ENCODE measurements at places on chromosomes 12 and 14.

DNA sequence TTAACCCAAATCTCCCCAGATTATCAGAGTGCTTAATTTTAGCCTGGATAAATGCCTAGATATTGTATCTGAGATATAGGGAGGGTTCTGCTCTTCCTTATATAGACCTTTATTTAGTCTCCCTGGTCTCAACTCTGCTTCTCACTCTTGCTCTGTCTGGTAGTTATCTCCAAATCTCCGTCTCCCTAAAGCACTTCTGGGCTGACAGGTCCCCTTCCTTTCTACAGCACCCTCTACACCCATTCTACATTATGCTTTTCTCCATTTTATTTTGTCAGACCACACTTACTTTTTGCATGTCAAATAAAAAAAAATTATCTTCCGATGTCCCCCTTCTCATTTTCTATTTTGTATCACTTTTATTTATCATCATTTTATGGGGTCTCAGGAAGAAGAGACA, 2.0 kb upstream of the ERC1 start:
- no peak for DNase-seq

DNA sequence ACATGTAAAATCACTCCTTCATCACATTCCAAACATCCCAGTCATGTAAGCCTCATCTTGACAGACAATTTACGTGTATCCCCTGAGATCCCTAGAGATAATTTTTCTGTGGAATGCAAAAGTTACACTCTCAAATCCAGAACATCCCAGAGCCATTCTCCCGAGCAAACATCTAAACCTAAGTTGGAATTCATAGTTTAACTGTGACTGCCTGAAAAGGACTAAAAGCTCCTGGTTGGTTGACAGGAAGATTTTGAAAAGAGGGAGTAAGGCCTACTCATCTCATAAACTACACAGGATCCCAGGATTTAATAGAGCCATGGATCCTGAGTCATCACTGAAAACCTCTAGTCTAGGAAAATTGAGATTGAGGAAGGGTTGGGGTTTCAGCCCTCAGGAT, 123.6 kb downstream of the SCN8A start:
- DNase-seq: no peak

DNA sequence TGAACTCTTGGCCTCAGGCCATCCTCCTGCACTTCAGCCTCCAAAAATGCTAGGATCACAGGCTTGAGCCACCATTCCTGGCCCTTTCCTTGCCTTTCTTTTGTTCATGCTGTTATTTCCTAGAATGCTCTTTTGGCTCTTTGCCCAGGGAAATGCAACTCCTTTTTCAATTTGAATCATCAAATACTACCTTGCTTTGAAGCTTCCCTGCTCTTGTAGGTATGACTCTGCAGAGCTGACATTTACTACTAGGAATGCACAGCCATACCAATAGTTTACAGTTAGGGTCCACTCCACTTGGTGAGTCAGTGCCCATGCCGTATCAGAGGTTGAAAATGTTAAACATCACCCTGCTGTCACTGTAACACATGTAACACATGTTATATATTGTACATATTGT, 107.0 kb upstream of the CRY1 start:
- no peak for DNase-seq

GRCh38 chr14:103472939-103473338, 49.7 kb downstream of the CKB start:
- DNase-seq: no peak

DNA sequence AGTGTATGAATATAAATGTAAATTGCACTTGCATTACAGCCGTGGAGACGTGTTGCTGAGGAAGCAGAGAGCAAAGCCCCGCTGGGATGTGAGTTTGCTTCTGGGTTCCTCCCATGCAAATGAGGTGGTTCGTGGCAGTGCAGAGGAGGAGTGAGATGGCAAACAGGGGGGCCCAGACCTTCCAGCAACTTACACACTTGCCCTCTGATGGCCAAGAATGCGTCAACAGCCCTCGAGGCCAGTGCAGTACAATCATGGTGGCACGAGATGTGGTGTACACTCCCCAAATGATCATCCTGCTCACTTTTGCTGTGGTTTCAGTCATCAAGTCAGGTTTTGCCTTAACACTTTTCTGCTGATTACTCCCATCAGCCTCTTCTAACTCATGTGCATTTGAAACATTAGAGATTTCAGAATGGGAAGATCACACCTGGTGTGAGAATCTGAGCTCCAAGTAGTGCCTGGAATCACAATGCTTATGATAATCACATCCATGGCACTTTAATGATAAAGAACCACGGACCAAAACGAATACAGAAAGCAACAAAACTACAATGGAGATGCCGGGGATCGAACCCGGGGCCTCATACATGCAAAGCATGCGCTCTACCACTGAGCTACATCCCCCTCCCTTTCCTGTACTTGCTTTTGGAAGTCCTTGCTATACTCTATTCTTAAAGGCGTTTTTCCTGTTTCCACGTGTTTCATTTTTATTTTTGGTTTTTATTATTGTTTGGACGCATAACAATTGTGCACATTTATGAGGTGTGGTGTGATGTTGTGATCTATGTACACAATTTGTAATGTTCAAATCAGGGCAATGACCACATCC, 7.0 kb upstream of the UBC start:
- no peak for DNase-seq

DNA sequence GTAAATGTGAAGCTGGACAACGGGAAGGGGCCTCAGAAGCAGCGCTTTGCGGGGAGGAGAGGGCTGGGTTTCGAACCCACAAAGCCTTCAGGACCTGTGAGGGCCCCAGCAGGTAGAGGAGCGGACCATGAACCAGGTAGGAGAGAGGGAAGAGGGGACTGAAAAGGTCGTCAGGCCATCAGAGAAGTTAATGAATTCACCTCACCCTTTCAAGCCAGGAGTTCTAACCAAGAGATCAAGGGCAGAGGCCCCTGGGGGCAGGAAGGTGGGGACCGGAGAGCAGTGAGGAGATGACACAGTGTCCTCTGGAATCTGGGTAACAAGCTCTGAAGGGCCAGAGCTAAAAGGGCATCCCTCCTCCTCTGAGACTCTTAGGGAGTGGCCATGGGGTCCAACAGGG, 19.4 kb downstream of the SERPINA1 start:
- no peak for DNase-seq

GRCh38 chr14:37669242-37669641, 73.8 kb downstream of the TTC6 start:
- DNase-seq: no peak

- DNase-seq: no peak
Observed at GRCh38 chr14:92982956-92983355, 60.0 kb downstream of the CHGA start.
